ENCODE measurements at places on chromosomes 1 and 21.

DNA sequence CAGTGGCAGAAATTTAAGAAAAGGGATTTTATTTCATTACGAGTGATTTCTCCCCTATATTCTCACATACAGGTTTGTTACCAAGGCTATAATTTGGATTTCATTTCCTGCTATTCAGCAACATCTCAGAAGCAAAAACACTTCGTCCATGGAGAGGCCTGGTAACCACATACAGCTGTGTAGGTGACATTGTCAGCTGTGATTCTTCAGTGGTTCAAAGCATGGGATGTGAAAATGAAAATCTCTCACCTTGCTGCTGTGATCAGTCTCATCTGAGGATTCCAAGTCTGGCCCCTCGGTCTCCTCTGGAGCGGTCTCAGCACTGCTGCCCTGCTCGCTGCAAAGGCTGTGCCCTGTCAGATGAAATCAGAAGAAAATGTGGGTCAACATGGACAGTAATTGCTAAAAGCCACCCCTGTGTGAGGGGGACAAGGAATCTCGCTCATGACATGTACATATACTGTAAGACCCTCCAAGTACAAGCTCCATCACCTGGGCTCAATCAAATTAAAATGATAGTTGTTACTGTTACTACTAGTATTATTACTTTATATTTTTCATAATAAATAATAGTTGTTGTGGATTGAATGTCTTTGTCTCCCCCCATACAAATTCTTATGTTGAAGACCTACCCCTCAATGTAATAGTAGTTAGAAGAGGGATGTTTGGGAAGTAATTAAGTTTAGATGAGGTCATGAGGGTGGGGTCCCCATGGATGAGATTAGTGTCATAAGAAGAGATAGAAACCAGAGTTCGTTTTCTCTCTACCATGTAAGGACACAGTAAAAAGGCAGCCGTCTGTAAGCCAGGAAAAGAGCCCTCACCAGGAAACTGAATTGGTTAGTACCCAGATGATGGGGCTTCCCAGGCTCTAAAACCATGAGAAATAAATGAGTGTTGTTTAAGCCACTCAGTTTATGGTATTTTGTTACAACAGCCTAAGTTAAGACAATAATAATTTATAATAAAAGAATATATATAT is 126.7 kb upstream of the KRTAP19-8 start:
- DNase-seq: no peak

- DNase-seq: peak; percentile 43
These were observed 41.9 kb upstream of the EPS8L3 start for GRCh38 chr1:109805486-109806165.

DNA sequence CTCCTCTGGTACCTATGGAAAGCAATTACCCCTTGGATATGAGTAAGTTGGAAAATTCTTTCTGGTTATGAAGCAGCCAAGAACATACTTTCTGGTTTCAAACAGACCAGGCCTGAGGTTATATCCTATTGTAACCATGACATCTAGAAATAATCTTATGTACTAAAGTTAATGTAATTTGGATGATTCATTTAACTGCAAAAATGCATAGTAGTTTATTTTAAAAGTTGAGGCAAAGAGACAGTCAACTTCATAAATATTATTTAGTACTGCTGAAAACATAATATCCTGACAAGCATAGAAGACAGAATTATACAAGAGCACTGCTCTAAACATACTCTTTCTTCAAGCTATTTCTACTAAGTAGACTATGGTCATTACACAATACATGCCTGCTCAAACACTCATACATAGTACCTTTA is 25.5 kb downstream of the ODF2L start:
- peak; percentile 20 for DNase-seq

GRCh38 chr1:147597010-147597409 is 55.7 kb downstream of the BCL9 start:
- no peak for DNase-seq

GRCh38 chr1:30880678-30881318 is 27.8 kb downstream of the SDC3 start:
- DNase-seq: no peak

- DNase-seq: no peak
These were observed 1.2 kb upstream of the CHD5 start for GRCh38 chr1:6181347-6181770.

- peak; percentile 65 for DNase-seq
These were observed 202.9 kb downstream of the NCAM2 start for GRCh38 chr21:21200939-21201615.

GRCh38 chr1:214165850-214166374 is 115.0 kb upstream of the SMYD2 start:
- no peak for DNase-seq

DNA sequence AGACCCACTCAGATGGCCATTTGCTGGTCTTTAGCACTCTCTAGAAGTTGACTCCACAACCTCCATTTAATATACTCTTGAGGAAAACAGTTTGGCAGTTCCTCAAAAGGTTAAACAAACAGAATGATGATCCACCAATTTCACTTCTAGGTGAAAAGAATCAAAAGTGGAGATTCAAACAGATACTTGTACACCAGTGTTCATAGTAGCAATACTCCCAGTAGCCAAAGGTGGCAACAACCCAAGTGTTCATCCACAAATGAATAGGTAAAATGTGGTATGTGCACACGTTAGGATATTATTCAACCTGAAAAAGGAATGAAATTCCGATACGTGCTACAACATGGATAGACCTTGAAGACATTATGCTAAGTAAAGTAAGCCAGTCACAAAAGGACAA is 6.3 kb downstream of the PRCC start:
- no peak for DNase-seq

DNA sequence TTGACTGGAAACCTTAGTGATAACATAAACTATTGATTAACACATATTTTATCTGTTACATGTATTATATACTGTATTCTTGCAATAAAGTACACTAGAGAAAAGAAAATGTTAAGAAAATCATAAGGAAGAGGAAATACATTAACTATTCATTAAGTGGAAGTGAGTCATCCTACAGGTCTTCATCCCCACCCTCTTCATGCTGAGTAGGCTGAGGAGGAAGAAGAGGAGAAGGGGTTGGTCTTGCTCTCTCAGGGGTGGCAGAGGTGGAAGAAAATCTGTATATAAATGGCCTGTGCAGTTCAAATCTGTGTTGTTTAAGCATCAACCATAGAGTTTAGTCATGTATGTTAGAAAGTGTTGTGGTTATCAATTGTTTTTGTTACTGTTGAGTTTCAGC is 66.1 kb upstream of the CHODL start:
- DNase-seq: no peak

GRCh38 chr1:27192039-27192529 is 37.2 kb upstream of the SLC9A1 start:
- peak; percentile 27 for DNase-seq

GRCh38 chr1:231590453-231591198 is 36.0 kb upstream of the DISC1 start:
- peak; percentile 86 for DNase-seq

GRCh38 chr1:46622344-46622743 is 5.7 kb upstream of the MOB3C start:
- DNase-seq: peak; percentile 31

GRCh38 chr21:25169370-25169769 is 437.9 kb downstream of the MRPL39 start:
- DNase-seq: no peak

GRCh38 chr1:224670506-224670905 is 54.4 kb downstream of the CNIH3 start:
- DNase-seq: peak; percentile 47

- DNase-seq: no peak
These were observed 81.5 kb downstream of the SYT2 start for GRCh38 chr1:202628646-202629215.

DNA sequence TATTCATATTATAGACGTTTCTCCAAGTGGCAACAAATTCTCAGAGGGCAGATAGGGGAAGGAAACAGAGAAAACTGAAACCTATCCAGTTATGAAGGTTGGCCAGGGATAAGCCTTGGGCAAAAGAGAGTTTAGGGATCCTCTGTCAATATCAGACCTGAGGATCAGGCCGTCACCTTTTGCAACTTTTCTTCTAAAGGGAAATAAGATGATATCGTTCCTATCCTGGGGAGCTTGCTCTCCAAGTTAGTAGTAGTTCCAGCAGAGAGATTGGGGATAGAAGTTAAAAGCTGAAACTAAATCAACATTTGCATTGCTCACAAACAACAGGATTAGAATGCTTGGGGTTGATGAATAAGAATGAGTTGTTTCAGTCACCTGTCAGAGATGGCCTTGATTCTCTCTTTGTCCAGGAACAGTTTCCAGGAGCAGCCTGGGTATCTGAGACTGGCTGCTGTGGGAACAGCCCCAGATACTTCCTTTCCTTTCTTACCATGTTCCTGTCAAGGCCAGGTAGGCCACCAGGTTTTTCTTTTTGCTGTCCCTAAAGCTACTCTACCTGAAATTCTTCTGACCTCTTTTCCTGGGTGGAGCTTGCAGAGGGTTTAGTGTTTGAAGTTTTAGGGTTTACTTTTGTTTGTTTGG is 2.5 kb downstream of the RIIAD1 start:
- DNase-seq: no peak

- DNase-seq: no peak
These were observed 29.1 kb downstream of the PLPP3 start for GRCh38 chr1:56550138-56550858.

DNA sequence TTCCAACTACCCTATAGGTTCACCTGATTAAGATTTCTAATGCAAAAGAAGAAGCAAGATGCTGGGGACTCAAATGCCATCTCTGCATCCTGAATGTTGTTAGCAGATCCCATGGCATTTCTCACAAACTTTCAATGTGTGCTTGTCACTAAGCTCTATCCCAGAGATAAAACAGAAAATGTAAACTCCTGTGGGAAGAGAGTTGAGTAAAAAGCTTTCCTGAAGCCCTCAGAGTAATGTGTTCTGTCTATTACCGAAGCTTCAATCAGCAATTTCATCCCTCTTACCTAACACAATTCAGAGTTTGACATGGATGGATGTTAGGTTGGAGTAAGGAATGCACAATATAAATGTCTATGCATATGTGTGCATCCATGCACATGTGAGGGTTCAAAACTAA is 829.9 kb upstream of the PRMT6 start:
- DNase-seq: no peak

DNA sequence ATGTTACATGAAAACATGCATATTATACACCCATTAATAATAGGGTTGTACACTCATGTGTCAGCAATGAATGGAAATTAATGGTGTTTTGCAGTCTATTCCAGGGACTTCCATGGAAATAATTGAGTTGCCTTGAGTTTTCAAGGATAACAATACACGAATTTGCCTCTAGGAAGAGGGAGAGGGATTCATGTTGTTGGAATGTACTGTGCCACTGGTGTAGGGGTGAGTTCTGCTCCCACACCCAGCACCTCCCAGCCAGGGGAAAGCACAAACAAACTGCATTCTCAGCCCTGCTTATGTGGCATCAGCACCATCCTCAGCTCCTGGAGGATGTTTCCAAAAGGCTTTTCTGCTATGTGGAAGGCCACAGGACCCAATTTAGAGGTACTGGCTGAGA is 57.8 kb downstream of the BCAR3 start:
- peak; percentile 80 for DNase-seq

DNA sequence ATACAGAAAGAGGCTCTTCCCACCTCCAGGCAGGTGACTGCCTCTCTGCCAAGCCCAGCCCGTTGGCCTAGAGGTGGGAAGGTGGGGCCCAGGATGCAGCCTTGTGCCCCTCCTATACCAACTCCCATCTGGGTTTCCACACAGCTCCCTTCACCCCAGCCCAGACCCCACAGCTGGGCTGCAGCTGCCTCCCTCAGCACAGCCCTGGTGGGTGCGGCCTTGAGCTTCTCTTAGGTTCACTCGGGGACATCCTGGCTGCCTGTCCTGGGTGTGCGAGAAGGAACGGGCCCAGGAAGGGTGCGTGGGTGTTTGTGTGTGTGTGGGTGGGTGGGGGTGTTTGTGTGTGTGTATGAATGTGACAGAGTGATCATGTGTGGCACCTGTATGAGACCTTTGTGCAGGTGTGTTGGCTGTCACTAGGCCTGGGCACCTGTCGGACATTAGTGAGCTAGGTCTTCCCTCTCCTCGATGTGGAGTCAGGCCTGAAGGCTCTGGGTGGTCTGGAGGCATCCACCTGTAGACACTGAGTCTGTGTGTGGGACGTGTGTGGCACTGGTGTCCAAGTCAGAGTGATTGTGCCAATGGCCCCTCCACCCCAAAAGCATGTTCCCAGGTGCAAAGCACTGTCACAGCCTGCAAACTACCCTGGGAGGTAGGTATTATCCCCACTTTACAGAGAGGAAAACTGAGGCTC is 30.7 kb downstream of the FOXO6 start:
- DNase-seq: no peak

DNA sequence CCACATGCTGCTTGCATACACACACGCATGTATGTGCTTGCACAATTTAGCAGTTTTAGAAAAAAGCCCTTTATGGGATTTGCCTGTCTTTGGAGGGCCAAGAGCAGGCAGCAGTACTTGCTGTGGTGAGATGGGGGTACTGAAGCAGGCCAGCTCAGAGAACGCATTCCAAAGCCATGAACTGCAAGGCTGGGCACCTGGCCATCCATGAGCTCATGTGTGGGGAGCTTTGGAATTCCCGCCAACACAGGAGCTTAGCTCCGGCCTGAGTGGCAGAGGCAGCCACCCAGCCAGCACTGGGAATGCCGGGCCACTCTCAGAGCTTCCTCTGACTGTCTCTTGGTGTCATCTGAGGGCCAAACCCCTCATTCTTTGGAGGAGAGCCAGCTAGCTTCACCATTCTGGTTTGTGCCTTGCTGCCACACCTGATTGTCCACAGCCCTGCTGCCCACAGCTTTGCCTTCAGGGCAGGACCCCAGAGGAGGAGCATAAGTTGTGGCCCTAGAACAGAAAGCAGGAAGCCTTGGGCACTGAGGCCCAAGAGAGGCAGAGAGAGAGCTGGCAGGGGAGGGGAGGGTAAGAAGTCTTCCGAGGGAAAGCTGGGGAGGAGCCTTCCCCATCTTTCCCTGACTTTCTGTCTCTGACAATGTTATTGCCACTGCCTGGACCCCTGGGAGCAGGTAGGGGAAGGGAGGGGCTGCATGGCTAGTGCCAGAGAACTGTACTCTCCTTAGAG is 92.1 kb upstream of the POU3F1 start:
- peak; percentile 97 for DNase-seq

DNA sequence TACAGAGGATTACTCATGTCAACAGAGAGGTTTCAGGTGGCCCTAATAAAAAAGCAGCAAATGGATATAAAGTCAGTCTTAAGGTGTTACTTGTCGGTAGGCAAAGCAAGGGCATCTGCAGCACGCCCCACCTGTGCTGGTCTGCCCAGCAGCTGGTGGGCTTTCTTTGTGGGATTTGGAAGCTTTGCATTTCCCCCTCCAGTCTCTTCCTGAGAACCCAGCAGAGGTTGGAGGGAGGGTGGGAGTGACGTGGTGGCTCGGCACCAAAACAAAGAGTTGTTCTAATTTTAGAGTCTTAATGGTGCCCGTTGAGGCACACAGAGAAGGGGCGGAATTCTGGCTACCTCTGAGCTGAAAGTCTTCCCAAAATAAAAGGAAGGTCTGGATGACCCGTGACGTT is 4.8 kb upstream of the PCBP3 start:
- DNase-seq: no peak

DNA sequence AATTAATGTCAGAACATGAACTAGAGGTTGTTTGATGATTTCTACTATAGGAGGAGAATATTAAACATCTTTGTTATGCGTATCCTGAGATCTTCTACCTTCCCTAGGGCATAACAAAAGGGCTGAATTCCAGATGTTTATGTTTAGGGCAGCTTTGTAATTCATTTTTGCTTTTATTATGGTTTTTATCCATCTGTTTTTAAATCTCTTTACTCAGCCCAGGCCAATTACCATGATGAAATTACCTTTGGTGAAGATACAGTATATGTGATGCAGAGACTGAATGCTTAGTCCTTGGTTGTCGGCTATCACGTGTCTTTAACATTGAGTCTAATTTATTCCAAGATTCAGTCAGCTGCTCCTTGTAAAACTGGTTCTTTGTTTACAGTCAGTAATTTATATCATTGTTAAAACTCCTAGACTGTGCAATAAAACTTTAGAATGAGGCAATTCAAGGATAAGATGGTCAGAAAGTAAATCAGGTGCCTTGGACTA is 176.9 kb downstream of the CTH start:
- no peak for DNase-seq

Data from fibroblast of the aortic adventitia (primary cell).